ENCODE measurements at places on chromosomes 16 and 17. TPM values are rescaled to one million over a fixed set of nuclear protein-coding genes. Genes with fewer than 3 reads are reported as not detected.

Gene AP1G1
- total RNA-seq, result 130 TPM

Gene LGALS9B
- not detected for total RNA-seq

DNA sequence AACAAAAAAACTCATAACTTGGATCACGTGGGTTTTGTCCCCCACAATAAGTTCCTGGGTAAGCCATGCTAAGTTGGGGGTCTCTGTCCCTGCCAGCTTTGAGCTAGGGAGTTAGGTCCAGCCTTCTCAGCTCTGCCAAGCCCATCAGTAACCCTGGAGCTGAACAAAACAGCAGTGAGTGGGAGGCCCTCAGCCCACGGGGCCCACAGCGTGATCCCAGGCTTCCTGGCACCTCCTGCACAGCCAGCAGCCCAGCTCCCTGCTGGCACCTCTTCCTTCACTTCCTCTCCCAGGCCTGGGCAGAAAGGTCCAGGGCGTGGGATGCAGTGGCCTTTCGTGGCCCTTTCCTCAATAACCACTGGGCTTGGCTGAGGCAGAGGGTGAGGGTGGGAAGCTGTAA, 35.5 kb upstream of the CDC42EP4 start:
- DNase-seq, result no peak

DNA sequence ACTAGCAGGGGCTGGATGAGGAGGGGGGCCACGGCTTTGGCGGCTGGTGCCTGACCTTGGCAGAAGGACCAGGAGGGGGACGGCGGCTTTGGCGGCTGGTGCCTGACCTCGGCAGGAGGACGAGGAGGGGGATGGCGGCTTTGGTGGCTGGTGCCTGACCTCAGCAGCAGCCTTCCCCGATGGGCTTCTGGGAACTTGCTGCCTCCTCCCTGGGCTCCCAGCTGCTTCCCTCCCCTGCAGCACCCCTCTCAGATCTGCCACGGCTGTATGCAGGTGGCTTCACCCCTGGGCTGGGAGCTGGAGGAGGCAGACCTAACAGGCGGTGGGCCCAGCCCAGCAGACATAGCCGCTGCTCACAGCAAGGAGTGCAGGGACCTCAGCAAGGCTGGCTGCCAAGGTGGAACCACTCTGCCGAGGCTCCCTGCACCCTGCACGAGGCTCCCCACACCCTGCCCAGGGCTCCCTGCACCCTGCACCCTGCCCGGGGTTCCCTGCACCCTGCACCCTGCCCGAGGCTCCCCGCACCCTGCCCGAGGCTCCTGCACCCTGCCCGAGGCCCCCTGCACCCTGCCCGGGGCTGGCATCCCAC, 38.4 kb upstream of the CBFA2T3 start:
- no peak for DNase-seq

GRCh38 chr17:27540318-27541101, 84.3 kb downstream of the KSR1 start:
- no peak for DNase-seq

- DNase-seq, result no peak
Measured at GRCh38 chr17:55642741-55643140, 79.9 kb downstream of the TMEM100 start.

Gene ACBD4
- total RNA-seq, result 42.2 TPM

Gene UBTF
- total RNA-seq, result 220 TPM

DNA sequence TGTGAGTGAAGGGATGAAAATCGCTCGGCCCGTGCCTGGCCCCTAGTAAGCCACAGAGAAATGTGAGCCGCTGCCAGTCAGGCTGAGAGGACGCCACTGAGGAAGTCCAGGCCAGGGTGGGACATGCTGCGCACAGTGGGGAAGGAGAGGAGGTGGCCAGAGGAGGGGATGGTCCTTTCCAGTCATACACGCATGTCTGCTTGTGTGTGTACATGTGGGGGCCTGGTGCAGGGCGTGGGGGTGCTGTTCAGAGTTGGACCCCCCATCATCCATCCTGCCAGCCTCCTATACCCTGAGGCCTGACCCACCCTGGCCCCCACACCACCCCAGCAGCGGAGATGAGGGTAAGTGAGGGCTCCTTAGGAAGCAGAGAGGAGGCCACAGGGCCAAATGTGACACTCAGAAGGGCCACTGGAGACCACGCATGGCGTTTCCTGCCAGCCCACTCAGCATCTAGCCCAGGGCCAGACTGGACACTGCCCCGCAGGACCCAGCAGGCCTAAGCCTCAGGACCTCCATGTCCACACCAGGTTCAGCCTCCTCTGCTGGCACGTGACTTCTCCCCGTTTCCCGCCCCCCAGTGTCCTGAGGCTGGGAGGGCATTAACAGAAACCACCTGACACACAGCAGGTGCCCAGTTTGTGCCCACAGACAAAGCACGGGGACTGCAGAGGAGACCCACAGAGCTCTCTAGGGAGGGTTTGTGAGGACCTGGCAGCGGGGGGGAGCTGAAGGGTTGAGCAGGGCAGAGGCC, 7.0 kb downstream of the DOC2A start:
- DNase-seq, result no peak

Gene RPAIN
- 65.7 TPM for total RNA-seq

Gene LRRC36
- not detected for total RNA-seq

Gene BAIAP3
- 9.1 TPM for total RNA-seq

Gene RRAD
- total RNA-seq, result 0.28 TPM

GRCh38 chr16:15494236-15494635, 59.8 kb downstream of the BMERB1 start:
- DNase-seq, result no peak

DNA sequence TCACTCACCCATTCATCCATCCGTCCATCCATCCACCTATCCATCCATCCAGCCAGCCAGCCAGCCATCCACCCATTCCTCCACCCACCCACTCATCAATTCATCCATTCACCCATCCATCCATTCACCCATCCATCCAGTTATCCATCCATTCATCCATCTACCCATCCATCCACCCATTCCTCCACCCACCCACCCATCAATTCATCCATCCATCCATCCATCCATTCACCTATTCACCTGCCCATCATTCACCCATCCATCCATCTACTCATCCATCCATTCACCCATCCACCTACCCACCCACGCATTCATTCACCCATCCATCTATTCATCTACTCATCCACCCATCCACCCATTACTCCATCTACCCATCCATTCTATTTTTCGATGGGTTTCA, 43.6 kb upstream of the JPH3 start:
- no peak for DNase-seq

GRCh38 chr17:7580604-7581575, 1.5 kb downstream of the CD68 start:
- DNase-seq, result no peak

GRCh38 chr17:78922816-78923498, 2.2 kb downstream of the TIMP2 start:
- no peak for DNase-seq

DNA sequence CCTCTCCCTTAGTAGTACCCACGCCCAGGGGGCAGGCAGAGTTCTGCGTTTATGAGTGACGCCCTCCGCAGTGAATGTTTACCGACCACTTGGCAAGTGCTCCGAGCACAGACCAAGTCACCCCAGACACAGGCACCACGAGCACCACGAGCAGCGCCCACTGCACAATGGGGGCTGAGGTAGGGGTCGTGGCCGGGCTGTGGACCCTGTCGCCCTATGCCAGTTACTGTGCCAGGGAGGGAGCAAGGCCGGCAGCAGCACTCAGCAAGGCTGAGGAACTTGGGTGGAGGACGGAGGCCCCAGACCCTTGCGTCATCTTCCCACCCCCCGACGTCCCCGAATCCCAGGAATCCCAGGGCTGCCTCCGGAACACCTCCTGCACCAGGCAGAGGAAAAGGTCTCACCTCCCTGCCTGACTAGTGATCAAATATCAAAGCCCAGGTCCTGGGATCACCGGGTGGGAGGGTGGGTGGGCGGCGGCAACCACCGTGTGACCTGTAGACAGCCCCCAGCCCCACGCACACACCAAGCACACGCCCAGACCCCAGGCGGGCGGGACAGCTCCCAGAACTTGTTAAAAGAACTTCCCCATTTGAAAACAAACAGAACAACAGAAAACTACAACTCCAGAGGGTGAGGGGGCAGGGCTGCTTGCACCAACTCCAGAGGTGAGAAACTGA, 5.4 kb downstream of the VASN start:
- DNase-seq, result no peak

Gene HOXB6
- not detected for total RNA-seq

GRCh38 chr16:56832768-56833167, 32.2 kb upstream of the SLC12A3 start:
- DNase-seq, result no peak

DNA sequence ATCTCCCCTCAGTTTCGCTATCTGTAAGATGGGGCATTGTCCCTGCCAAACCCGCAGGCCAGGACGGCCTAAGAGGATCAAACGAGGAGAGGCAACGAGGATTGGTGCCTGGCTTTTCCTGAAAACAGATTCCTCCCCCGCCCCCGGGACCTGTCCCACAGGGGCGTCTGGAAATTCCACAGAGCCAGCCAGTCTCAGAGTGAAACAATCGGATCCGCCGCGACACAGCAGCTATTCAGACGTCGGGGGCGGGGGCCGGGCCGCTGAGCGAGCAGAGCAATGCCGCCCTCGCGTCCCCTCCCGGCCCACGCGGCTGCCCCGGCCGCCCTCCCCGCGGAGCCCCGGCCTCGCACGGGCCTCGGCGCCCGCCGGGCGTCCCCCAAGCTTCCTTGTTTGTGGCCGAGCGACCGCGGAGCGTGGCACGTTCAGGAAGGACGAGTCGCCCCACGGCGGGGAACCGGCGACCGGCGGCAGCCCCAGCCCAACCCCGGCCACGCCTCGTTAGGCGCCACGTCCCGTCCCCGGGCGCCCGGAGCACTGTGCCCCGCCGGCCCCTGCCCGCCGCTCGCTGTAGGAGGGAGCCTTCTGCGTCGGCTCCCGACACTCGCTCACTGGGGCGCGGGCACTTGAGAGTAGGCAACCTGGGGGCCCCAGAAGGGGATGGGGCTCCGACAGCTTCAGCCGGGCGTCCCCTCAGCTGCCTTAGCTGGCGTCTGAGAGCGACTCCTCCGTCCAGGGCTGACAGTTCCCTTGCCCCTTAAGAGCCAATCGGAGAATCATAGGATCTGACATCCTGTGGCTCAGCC, 29.6 kb upstream of the PHOSPHO1 start:
- peak; percentile 44 for DNase-seq

- DNase-seq, result no peak
Measured at GRCh38 chr16:57061084-57061905, 31.1 kb upstream of the CPNE2 start.

Gene METTL23
- 68.5 TPM for total RNA-seq
